ENCODE measurements at places on chromosomes 12 and 14.

DNA sequence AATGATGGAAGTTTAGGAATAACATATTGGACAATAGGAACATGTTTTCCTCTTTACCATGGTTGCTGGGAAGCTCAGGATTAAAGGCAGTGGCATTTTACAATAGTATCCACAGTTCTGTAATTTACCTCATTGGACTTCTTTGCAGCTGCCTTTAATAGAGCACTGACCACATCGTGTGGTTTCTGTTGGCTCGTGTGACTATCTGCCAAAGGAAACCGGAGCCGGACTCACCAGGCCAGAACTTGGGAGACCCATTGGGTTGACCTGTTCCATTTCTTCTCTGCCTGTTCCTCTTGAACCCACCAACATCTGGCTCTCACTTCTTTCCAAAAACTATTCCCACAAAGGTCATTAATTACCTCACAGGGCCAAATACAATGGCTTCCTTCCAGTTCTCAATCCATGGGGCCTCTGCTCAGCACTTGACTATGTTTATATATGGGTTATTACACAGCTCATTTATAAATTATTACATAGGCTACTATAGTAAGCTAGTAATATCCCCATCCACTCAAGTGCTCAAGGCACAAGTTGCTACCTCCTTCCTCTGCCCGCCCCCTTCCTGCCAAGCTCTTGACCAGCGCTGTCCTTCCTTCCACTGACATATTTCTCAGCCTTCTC, 121.5 kb upstream of the VASH1 start:
- DNase-seq, result no peak

- peak; percentile 15 for DNase-seq
Measured at GRCh38 chr14:96962337-96962736, 165.2 kb downstream of the VRK1 start.

- DNase-seq, result no peak
Measured at GRCh38 chr12:130147875-130148596, 14.2 kb upstream of the FZD10 start.

DNA sequence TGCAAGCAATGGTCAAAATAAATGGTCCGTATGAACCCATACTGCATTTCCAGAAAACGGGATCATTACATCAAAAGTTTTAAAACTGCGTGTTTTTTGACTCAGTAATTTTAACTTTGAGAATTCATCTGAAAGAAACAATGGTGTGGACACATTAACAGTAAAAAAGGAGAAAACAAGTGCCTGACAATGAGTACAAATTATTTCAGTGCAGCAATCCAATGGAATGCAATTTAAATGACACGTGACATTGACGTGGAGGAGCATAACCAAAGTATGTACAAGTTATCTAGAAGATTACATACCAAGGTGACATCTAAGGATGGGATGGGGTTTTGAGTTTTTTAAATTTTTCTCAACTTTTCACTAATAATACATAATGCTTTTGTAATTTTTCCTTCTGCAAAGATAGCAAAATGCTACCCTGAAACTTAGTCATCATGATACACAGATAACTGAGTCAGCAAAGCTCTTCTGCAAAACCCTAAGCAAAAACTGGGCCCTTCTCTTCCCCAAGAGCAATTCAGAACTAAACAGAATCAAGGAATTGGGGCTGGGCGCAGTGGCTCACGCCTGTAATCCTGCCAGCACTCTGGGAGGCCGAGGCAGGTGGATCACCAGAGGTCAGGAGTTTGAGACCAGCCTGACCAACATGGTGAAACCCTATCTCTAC, 20.4 kb downstream of the HNRNPC start:
- DNase-seq, result no peak

DNA sequence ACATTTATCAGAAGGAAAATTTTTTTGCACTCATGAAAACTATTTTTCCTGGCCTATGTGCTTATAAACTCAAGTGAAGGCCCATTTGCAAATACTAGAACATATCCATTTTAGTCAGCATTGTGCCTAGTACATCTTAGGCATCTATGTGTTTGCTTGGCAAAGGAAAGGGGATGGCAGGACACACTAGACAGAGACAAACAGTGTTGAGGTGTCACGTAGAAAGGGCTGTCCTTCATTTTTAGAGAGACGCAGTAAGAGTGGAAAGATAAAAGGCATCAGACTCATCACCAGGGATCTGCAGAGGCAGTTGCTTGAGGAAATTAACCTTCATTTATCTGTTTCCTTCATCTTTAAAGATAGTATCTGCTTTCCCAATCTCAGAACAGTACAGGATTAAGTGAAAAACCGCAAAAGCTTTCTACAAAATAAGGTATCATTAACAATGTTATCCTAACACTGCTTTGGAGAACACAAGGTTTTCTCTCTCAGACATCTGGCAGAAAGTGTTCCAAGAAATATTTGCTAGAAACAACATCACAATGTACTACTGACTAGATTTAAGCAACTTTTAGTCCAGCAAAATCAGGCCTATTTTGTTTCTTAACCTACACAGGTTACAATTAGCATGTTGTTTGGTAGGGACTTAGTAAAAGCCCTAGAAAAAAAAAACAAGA, 2.0 kb downstream of the YBX3 start:
- no peak for DNase-seq

All from T-helper 1 cell (primary cell).